ENCODE measurements at places on chromosomes 2 and 18.

- DNase-seq = no peak
Measured at GRCh38 chr18:70457223-70457622, 168.4 kb downstream of the SOCS6 start.

- no peak for DNase-seq
Measured at GRCh38 chr2:107466241-107466640, 360.5 kb upstream of the RGPD4 start.

GRCh38 chr2:39524756-39525635, 87.9 kb upstream of the MAP4K3 start:
- DNase-seq = no peak

DNA sequence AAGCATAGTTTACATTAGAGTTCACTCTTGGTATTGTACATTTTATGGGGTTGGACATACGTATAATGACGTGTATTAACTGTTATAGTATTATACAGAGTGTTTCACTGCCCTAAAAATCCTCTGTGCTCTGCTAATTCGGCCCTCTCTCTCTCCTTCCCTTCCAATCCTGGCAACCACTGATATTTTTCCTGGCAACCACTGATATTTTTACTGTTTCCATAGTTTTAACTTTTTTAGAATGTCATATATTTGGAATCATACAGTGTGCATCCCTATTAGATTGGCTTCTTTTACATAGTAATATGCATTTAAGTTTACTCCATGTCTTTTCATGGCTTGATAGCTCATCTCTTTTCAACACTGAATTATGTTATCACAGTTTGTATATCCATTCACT, 526.7 kb downstream of the RIT2 start:
- no peak for DNase-seq

- DNase-seq = no peak
Measured at GRCh38 chr2:24010477-24011249, 778 bp downstream of the MFSD2B start.

GRCh38 chr2:226771067-226771466, 28.6 kb downstream of the IRS1 start:
- DNase-seq = no peak

DNA sequence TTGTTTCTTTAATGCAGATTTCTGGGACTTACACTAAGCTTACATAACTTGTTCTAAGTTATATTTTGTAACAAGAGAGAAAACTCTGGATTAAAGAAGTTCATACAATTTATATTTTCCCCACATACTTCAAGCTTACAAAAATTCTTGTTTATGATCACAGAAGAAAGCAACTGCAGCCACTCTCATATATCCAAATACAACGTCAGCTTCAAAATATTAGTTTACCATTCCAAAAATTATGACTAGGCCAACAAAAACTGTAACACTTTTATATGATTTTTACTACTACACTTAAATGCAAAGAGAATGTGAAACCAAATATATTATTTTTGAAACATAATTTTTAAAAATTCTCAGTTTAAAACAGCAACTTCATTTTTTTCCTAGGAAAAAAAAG, 30.9 kb downstream of the LPIN2 start:
- DNase-seq = no peak

DNA sequence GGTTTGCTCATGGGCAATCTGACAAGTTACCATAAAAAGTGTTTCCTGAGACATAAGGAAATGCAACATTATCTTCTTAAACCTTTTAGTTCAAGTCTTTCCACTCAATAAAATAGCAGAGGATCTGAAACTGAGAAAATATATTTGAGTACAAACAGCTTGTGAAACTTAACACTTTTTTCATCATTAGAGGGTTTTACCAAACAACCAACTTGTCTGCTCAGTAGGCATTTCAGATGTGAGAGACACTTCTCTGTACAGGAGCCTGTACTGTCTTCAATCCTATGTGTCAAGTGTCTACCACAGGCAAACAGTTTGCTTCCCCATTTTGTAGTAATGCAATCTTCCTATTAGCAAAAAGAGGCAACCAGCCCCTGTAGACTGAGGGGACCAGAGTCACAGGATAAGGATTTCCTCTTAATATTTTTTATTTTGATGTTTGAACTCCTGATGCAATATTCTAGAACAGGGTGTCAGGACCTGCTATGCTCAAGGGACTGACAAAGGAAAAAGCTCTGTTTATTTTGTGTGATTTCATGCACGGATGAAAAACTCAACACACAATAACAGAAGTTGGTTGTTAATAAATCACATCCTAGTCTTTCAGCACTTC, 159.1 kb upstream of the LHCGR start:
- no peak for DNase-seq

DNA sequence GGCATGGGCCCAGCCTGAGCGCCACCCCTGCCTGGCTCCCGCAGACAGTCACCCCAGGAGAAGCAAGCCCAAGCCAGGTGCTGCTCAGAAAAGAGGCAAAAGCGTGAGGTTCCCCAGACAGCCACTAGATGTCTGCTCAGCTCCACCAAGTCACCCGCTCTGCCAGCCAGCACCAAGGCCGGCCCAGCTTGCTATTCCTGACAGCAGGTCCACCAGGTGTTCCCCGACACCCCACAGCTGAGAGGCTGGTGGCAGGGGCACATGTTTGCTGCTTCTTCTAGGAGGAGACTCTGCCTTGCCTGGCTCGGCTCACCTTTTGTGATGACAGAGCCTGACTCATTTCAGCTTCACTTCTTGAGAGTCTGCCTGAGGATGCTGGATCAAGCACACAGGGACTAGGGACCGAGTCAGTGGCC, 206.7 kb downstream of the MGAT5 start:
- DNase-seq = peak; percentile 70

DNA sequence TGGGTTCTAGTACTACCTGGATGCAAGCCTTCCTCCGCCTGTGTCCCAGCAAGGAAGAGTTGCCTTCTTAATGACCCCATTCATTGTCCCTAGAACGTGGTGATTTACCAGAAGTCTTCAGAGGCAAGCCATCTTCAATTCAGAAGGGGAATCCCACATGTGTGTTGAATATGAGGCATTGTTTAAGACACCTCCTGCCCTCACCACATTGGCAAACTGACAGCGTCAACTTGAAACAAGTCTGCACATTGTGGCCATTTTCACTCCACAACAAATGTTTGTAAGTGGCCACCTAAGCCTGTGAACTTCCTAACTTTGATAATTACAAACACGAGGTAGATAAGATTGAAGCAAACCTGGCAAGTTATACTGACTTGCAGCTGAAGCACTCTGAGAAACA, 83.7 kb downstream of the TCF7L1 start:
- DNase-seq = no peak

DNA sequence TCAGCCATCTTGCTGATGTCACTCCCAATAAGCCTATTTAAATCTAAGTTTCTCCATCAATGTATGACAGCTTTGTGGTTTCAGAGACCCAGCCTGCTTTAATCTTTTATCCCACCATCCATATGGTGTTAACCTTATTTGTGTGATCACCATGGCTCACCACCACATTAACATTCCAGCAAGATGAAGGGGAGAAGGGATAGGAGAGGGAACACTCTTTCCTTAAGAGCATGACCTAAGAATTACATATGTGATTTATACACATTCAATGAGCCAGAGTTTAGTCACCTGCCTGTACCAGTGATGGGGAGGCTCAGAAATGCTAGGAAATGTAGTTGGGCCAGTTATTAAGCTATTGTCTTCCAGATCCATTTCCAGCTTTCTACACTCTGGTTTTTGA, 44.5 kb upstream of the CHN1 start:
- no peak for DNase-seq

Data from HEK293T (cell line).